ENCODE measurements at places on chromosomes 1 and 21.

- DNase-seq, result no peak
These were observed 66.3 kb downstream of the SIM2 start for GRCh38 chr21:36765229-36765628.

DNA sequence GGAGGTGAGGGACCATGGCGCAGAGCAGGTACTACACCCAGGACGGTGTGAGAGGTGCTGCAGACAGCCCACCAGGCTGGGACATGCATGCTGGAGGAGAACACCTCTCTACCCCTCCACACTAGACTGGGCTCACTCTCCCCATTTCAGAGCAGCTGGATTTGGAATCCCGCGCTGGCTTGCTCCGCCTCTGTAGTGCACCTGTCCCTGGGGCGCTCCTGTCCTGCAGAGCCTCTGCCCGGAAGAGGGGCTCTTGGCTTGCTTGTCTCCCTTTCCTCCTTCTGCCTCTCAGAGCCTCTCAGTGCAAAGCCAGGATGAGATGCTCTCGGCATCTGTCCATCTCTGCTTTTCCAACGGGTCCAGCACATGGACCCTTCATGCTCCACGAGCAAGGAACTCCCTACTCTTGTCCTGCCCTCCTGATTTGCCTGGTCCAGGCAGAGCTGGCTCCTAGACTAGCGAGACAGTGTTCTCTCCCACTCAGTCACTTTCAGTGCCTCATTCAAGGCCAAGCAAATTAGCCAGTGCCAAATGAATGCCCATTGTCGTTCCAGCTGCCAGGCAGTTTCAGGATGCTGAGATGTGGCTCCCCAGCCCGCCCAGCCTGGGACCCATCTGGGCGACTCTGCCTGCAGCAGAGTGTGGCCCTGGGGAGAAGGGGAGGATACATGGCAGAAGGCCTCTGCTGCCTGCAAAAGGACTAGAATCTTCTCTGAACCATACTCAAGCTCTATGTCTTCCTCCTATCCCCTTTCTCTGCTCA lies 33.7 kb downstream of the CDCA8 start:
- no peak for DNase-seq

GRCh38 chr1:75588779-75589475 lies 22.0 kb downstream of the SLC44A5 start:
- DNase-seq, result no peak

- no peak for DNase-seq
These were observed at the start of gene AIM2 for GRCh38 chr1:159076438-159077119. Gene AIM2 (minus strand): TSS chr1:159076766. CDS start chr1:159073499, 3,267 bp downstream.

- DNase-seq, result no peak
These were observed 131.6 kb downstream of the TGFBR3 start for GRCh38 chr1:91754348-91754747.

- no peak for DNase-seq
These were observed 104.6 kb downstream of the TLR5 start for GRCh38 chr1:223038288-223039006.

- DNase-seq, result no peak
These were observed 53.2 kb downstream of the SLC35F3 start for GRCh38 chr1:233957691-233958090.

DNA sequence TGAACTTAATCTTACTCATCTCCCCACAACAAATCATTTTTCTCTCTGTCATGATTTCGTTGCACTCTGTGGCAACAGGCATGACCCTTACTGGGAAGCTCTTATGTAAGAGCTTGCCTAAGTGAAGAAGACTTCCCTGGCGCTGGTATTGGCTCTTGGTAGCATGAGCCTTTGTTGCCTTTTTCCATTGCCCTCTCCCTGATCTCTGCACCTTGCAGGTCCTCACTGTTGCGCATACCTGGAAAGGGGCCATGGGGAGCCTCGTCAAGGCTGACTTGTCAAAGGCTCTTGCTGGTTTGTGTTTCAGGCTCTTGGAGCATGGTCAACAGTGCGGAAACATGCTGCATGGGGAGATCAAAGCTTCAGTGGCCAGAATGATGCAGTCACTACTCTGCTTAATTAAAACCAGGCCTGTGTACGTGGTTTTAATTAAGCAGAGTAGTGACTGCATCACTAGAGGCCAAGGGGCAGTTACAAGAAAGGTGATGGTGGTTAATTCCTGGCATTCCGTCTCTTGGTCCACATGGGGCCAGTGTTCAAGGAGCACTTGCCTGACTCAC lies 141.3 kb downstream of the SPATA46 start:
- DNase-seq, result no peak

DNA sequence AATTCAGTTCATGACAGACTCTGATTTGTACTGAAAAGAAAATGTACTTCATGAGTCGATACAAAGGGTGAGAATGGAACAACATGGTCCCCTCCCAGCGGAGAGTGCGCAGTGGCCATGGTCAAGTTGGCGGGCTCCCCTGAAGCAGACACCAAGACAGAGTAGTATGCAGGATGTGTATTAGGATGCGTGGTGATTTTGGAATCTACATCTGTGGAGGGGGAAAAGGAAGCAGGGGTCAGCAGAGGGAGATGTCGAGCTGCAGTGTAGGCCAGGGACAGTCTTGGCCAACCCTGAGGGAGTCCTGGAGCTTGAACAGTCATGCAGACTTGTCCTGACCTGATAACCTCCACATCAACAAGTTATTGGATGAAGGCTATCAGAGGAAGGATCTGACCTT lies 481.0 kb downstream of the OMA1 start:
- no peak for DNase-seq

DNA sequence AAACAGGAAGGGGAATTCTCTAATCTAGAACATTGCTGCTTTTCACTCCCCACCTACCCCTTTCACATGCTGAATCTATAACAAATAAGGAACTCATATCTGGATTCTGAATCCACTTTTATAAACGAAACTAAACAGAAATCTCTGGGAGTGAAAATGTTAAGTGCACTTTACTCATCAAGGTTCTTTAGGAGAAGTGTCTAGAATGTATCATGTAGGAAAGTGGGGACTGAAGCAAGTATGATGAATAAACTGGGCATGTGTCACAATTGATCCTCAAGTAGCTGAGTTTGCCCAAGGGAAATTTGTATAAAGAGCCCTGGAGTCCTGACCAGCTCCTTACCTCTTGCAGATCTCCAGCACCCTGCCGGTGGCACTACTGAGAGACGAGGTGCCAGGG lies 19.8 kb downstream of the AVPR1B start:
- DNase-seq, result no peak

DNA sequence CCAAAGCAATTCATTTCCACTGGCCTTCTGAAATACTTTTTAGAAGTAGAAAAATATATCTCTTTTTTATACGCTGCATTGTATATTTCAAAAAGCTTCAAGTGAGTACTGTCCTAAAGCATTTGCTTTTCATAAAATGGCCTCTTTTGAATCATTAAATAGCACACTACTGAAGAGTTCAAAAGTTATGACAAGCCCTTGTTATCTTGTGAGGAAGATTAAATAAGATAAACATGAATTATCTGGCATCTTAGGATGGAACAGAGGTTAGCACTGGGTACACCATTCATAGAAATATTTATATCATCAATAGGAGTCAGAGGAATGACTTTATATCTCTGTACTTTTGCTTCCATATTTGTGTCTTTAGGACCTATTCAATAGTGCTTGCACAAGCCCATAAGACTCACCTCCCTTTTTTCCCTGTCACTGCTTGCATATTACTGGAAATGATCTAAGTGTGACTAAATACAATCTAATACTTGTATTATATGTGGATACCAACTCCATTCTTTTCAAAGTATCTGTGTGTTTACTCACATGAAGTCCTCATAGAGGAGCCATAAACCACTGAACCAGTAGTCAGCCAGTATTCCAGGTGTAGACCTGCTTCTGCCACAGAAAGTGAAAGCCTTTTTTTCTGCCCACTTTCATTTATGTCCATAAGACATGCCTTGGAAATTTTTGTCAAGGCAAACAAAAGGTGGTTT lies 274.2 kb upstream of the C1orf105 start:
- DNase-seq, result no peak

DNA sequence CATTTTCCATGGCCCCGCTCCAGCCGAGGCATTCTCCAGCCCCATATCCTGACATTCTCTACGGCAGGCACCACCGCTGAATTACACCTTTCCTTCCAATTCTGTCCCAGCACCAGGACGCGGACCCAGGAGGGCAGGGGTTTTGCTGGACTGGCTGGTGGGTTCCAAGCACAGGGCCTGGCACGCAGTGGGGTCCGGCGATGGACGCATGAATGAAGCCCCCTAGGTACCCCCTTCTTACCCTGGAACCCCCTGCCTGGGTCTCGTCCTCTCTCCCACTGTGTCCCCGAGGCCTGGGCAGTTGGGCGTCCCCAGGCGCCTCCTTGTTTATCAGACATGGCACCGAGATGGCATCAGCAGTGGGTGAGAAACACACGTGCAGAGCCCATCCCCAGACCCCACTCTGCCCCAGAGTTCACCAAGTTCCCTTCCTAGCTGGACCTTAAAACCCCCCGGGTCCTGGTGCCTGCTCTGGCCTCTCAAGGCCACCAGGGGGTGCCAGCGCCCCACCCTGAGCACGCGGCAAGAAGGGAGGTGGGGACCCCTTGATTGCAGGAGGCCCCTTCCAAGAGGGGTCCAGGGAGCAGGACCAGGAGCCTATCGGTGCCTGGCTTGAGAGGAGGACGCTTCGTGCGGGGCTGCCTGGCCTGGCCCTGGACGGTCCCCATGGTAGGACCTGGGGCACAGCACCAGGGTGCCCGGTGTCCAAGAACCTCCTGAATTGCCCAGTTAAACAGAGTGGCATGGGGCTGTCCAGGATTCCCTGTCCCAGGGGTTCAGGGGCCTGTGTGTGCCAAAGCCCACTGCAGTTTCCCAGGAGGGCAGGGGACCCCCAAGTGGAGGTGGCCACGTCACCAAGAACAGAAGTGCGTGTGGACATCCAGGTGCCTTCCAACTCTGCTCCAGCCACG lies 46.1 kb downstream of the MEGF6 start:
- no peak for DNase-seq

- DNase-seq, result peak; percentile 53
These were observed 112.5 kb upstream of the F3 start for GRCh38 chr1:94654031-94654430.

- DNase-seq, result no peak
These were observed 85.6 kb upstream of the FMN2 start for GRCh38 chr1:240005997-240006650.

- no peak for DNase-seq
These were observed 61.8 kb downstream of the MACF1 start for GRCh38 chr1:39266269-39266668.

GRCh38 chr1:71862756-71863155 lies 419.6 kb downstream of the NEGR1 start:
- DNase-seq, result no peak

DNA sequence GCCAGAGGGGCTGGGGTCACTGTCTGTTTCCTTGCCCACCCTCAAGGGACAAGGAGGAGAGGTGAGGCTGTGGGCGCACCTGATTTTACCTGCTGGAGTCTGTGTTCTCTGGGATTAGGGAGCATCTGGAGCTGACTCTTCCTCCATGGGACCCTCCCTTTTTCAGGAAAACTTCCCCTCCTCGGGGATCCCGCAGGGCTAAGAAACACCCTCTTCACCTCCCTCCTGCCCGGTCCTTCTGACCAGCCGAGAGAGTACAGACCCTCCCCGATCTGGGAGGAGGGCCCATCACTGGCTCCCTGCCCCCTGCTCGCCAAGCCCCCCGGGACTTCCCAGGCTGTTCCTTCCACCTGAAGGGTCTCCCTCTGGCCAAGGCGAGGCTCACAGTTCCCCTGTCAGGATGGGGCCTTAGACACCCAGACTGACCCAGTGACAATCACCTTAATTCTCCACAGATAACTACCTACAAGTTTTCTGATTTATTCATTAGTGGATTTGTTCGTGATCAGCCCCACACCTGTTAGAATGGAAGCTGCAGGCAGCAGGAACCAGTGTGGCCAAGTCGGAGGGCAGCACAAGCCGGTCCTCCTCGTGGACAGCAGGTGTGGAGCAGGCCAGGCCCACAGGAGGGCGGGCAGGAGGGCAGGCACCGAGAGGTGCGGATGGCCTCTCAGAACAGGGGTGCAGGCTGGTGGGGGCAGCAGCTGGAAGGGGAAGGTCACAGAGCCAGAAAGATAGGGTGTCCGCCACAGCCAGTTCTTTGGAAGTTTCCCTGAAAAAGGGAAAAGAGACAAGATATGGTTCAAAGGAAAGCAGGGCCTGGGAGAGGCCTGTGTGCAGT lies 15.9 kb upstream of the SAMD11 start:
- no peak for DNase-seq

DNA sequence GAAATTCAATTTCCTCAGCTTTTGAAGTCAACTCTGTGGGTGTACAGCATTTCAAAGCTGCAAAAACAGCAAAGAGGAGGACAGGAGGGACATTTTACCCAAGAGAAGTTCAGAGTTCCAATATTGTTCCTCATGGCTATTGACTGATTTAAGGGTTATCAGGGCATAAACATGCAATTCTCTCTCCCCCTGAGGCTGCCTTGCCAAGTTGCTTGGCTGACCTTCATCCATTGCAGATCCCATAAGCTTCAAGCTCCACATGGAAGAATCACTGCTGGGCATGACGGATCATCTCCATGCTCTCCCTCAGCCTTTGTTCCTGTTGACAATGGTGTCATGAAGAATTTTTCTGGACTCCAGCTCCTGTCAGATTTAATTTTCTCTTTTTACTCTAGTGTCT lies 115.2 kb upstream of the SERBP1 start:
- DNase-seq, result no peak

GRCh38 chr1:64212031-64212430 lies 8.6 kb downstream of the UBE2U start:
- peak; percentile 35 for DNase-seq

DNA sequence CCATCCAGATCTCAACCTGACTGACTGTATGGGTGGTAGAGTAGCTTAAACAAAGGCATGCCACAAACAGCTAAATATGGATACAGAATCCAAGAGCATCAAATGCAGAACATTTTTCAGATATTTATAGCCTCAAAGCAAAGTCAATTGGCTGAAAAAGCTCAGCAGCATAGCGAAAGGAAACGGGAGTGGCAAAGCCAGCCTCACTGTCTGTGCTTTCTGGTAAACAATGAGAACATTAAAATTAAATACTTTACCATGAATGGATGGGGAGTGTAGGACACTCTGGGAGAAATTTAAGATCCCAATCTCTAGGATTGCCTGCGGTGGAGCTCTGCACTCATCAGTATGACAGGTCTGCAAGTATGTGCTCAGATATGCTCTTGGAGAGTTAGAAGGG lies 4.4 kb downstream of the RASAL2 start:
- peak; percentile 21 for DNase-seq

- DNase-seq, result peak; percentile 36
These were observed 243.0 kb downstream of the SLC45A1 start for GRCh38 chr1:8560611-8561544.

DNA sequence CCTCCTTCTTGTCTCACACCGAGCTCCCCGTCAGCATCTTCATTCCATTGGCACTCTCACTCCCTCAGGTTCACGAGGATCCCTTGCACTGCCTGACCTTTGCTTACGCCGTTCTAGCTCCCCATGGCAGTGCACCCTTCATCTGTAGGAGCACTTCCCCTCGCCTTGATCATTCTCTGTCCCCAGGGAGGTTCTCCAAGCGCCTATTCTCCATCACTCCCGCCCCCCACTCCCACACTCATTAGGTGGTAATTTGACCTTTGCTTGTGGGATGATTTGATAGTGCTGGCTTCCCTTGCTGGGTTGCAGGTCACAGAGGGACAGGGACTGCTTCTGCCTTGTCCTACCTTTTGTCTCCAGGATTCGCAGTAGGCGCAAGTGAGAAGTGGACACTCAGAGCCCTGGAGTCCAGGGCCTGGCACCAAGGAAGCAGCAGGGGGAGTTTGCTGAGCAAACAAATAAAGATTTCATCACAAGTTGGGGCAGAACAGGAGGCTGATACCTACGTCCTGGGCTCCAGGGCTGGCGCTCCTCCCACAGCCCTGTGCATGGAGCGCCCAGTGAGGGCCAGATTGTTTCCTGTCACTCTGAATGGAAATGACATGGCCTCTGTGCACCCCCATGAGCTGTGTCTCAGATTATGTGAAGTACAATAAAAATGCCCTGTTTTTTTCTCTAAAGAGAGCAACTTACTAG lies 82.0 kb upstream of the RUNX3 start:
- DNase-seq, result no peak
